ENCODE measurements at places on chromosomes 1 and 21.

DNA sequence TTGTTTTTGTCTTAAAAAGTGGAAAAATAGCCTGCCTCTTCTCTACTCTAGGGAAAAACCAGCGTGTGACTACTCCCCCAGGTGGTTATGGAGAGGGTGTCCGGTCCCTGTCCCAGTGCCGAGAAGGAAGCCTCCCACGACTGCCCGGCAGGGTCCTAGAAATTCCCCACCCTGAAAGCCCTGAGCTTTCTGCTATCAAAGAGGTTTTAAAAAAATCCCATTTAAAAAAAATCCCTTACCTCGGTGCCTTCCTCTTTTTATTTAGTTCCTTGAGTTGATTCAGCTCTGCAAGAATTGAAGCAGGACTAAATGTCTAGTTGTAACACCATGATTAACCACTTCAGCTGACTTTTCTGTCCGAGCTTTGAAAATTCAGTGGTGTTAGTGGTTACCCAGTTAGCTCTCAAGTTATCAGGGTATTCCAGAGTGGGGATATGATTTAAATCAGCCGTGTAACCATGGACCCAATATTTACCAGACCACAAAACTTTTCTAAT lies 35.0 kb upstream of the TDRD10 start:
- no peaks in the 10 kb centered on the region for H3K4me1 ChIP-seq
- H3K4me3 ChIP-seq = no peak overlapping the region
- DNase-seq = no peak
- H3K36me3 ChIP-seq = peaks cover 4% of the 10 kb centered on the region
- H3K27me3 ChIP-seq = no peaks in the 10 kb centered on the region
- H3K27ac ChIP-seq = no peak overlapping the region

- no peak for DNase-seq
- H3K36me3 ChIP-seq = no peaks in the 10 kb centered on the region
- H3K4me1 ChIP-seq = no peaks in the 10 kb centered on the region
- no peak overlapping the region for H3K27ac ChIP-seq
Observed at GRCh38 chr1:201570886-201571624, 32.1 kb downstream of the NAV1 start.

GRCh38 chr1:176926330-176927086 lies 238.0 kb downstream of the ASTN1 start:
- H3K36me3 ChIP-seq = no peaks in the 10 kb centered on the region
- H3K4me1 ChIP-seq = no peaks in the 10 kb centered on the region
- H3K4me3 ChIP-seq = no peak overlapping the region

GRCh38 chr1:193338194-193338593 lies 151.8 kb upstream of the B3GALT2 start:
- no peaks in the 10 kb centered on the region for H3K36me3 ChIP-seq
- no peaks in the 10 kb centered on the region for H3K27me3 ChIP-seq
- no peak overlapping the region for H3K27ac ChIP-seq
- no peak for DNase-seq
- H3K4me3 ChIP-seq = no peak overlapping the region
- H3K4me1 ChIP-seq = no peaks in the 10 kb centered on the region

DNA sequence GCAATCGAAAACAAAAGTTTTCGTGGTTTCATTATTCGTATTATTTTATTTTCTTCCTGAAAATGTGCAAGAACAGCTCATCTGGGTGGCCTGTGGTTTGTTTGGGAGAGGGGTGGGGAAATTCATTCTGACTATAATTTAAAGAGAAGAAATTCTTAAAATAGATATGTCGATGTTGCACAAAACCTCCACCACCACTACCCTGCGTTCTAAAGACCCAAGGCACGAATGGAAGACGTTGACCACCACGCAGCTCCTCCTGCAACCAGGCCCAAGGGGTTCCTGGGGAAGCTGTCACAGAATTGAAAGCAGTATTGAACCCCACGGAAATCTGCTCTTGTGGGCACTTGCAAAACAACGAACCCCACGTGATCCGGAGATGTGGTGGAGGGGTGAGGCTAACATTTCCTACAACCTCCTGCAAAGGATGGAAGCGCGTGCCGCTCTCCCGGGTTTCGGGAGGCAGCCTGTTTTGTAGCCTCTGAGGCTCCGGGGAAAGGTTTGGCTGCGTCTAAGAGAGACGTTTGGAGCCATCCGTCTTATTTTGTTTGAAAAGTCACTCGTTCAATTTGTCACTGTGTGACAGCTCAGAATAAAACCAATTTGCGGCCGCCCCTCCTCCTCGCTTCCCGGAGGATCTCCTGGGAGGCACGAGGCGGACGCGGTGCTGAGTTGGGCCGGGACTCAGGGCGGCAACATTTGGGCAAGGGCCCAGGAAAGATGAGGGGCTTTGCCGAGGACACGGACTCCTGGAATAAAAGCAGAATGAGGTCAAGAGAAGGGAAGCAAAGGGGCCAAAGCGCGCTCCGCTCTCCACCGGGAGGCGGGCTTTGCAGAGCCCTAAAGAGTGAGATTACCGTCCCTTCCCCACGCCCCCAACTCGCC lies 810 bp upstream of the HLX start:
- no peaks in the 10 kb centered on the region for H3K4me1 ChIP-seq
- peaks cover 4% of the 10 kb centered on the region for H3K27me3 ChIP-seq

All from RWPE2 (cell line).